ENCODE measurements at places on chromosomes 5 and 9.

DNA sequence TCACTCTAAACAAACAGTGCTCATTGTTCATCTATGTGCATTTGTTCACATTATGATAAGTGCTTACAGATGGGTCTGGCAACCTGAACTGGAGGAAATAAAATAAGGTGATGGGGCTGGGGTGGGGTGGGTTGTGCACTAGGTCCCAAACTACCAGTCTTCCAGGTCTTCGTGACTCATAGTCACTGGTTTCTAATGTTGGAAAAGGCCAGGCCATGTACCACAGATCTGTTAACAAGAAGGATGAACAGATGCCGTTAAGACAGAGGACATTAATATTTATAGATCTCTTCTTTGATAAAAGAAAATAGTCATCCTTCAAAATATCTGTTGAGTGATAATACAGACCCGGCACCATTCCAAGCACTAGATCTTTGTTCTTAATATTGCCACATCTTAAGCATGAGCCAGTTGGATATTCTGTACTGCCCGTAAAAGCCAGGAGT, 71.4 kb upstream of the STARD4 start:
- no peak for DNase-seq

GRCh38 chr5:73630765-73631164, 4.8 kb downstream of the ARHGEF28 start:
- DNase-seq: no peak

- no peak for DNase-seq
These were observed 38.7 kb upstream of the NEK6 start for GRCh38 chr9:124218987-124219461.

DNA sequence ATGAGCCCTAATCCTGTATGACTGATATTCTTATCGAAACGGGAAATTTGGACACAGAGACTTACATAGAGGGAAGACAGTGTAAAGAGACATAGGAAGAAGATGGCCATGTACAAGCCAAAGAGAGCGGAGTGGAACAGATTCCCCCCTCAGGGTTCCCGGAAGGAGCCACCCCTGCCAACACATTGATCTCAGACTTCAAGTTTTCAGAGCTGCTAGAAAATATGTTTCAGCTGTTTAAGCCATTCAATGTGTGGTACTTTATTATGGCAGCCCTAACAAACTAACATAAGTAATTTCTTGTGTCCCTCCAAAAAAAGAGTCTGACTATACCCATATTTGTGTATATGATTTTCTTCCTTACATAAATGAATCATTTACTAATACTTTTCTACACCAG, 128.0 kb upstream of the STC2 start:
- DNase-seq: no peak

DNA sequence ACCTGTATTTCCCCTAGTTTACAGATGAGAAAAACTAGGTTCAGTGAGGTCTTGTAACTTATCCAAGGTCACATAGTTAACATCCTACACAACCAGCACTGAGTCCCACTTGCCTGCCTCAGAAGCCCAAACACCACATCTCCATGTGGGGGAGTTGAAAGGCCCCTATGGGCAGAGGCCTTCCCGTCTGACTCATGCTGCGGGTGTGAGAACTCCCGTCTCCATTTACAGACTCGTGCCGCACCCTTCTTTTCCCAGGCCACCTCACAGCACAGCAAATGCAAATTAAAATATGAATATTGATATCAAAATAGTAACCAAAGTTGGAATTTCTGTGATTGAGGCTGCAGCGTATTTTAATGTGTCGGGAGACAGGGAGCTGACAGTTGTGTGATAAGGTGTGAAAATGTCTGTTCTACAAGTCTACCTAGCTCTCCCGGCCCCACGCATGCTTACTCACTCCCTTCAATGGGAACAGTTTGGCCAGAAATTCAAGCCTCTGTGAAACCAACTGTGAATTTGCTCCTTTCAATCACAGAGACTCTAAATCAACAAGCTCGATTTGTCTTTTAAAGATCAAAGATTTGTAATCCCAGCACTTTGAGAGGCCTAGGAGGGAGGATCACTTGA, 90.1 kb downstream of the CRB2 start:
- DNase-seq: no peak

DNA sequence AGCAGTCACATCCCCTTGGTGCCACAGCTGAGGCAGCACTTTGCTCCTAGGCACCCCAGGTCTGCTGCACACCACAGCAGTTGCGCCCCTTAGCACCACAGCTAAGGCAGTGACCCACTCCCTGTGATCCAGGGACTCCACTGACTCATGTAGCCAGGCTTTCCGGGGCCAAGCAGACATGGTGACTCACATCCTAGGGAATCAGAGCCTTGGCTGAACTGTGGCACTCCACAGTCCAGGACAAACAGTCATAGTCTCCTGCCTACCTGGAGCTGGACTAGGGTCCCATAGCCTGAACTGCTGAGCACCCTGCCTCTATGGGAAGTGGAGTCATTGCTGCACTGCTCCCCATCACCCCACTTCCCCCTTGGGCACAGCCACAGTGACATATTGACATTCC, 338.7 kb downstream of the NPR3 start:
- no peak for DNase-seq

DNA sequence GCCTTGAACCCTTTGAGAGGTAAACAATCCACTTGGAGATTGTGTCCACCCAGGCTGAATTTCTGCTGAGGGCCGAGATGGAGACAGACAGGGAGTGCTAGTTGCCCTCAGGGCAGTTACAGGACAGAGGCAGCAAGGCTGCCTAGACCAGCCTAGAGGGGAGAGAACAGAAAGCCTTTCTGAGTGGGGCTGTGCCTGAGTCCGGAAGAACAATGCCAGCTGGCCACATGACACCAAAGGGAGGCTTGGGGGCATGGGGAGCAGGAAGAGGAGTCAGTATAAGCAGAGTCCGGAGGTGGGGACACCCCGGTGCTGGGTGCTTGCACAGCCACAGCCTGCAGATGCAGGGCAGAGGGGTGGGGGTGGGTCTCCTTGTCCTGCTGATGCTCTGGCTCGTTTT, 145.7 kb downstream of the CFAP90 start:
- DNase-seq: no peak

DNA sequence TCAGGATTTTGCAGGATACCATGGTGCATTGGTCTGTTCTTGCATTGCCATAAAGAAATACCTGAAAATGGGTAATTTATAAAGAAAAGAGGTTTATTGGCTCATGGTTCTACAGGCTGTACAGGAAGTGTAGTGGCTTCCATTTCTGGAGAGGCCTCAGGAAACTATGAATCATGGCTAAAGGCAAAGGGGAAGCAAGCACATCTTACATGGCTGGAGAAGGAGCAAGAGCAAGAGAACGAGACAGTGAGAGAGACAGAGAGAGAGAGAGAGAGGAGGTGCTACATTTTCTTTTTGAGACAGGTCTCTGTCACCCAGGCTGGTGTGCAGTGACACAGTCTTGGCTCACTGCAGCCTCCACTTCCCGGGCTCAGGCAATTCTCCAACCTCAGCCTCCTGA, 43.9 kb downstream of the P4HA2 start:
- DNase-seq: no peak

GRCh38 chr9:131809941-131810344, 70.1 kb upstream of the RAPGEF1 start:
- peak; percentile 5 for DNase-seq

DNA sequence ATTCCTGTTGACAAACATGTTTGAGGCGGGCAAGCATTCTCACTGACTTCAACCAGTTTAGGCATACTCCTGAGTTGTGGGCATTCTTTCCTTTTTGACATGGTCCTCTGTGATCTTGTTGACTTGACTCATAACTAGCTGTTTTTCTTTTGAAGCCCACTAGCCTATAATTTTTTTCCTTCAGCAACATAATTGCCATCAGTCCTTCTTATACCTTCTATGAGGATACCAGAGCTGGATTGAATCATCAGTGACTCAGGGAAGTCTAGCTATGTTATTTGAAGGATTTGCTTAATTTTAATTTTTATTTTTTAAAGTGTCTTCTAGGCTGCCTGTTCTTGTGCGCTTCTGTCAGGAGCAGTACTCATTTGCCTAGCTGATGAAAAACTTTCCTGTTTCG, 259.5 kb downstream of the NR3C1 start:
- no peak for DNase-seq

GRCh38 chr5:39906146-39906545, 481.4 kb upstream of the DAB2 start:
- no peak for DNase-seq

- DNase-seq: no peak
These were observed 84.7 kb downstream of the IQGAP2 start for GRCh38 chr5:76487821-76488220.

DNA sequence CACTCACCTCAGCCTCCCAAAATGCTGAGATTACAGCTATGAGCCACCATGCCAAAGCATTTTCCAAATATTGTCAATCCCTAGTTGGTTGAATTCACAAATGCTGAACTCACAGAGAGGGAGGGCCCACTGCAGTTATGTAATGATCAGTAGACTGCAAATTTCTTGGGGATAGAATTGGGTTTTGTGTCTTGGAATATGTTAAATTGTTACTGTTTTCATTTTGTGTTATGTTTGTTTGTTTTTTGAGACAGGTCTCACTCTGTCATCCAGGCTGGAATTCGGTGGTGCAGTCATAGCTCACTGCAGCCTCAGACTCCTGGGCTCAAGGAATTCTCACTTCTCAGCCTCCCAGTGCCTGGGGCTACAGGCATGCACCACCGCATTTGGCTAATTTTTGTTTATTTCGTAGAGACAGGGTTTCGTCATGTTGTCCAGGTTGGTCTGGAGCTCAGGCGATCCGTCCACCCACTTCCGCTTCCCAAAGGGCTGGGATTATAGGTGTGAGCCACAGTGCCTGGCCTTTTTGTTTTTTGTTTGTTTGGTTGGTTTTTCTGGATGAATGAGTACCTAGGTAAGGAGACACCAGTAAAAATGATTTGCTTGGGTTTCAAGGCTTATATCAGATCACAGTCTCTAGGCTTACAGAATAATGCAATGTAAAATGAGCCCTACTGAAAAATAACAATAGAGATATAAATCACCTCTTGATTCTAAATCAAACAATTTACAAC, 31.5 kb upstream of the LMNB1 start:
- DNase-seq: peak; percentile 20

- DNase-seq: no peak
These were observed 12.4 kb downstream of the PCDH12 start for GRCh38 chr5:141945511-141946051.

DNA sequence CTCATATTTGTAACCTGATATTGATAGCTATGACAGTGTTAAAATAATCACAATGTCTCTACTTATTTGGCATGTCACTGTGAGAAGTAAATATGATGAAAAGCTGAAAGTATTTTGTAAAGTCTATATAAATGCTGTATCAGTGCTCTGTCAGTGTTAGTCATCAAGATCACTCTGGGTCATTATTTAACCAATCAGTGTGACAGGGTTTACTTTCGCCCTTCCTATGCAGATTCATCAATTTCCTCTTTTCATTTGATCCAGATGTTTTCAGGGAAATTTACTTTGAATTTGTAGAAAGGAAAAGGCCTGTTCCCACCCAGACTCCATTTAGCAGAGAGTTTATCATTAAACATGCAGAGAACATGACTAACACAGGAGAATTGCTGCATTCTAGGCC, 9.9 kb upstream of the PCSK5 start:
- no peak for DNase-seq

- peak; percentile 56 for DNase-seq
These were observed 13.2 kb downstream of the MACIR start for GRCh38 chr5:103271570-103272289.

DNA sequence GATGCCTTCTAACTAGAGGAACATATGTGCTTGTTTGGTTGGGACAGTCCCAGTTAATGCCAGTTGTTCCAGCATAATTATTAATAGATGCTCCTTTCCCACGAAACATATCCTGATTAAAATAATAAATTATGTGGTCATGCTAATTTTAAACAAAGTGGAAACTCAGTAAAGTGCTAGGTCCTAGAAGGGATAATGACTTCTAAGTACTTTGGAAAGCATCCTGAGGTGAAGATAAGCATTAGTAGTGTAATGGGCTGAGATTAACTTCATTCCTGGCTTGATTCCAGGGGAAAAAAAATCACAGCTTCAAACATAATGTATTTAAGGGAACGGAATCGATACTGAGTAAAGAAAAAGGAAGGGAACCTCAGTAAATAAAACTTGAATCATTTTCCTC, 213.7 kb upstream of the SNX2 start:
- DNase-seq: no peak

GRCh38 chr9:125759764-125760129, 12.6 kb downstream of the PBX3 start:
- peak; percentile 35 for DNase-seq

- DNase-seq: peak; percentile 6
These were observed 176.9 kb upstream of the WWC1 start for GRCh38 chr5:168114444-168115017.

- DNase-seq: no peak
These were observed 37.8 kb upstream of the ATP6V1G1 start for GRCh38 chr9:114549697-114550330.

- no peak for DNase-seq
These were observed 42.7 kb downstream of the CAMK2A start for GRCh38 chr5:150246835-150247234.

DNA sequence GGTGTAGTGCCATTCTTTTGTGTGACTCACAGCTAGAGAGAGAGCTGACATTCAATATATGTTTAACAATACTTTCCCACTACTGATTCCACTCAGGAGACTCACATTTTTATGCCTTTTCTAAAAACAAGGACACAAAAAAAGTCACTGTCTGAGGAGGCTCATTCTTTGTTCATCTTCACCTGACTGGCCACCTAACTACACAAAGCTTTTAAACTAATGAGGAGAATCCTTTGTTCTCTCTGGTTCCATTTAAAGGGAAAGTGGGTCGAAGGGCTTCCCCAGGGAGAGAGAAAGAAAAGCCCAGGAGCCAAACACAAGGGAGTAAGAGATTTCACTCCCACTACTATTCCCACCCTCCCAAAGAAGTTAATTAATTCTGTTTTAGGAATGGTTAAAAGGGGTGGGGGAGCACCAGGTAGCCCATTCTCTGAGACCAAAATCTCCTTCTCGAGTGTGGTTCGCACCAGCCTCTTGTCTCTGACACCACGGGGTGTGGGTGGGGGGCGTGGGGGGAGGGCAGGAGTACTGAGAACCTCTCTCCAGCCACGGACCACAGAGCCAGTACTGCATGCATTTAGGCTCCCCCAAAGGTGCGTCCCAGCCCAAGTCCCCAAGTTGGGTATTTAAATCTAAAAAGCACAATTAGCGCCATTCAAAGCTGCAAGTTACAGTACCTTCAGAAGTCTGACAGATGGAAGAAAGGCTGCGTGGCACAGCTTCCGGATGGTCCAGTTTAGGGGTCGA, 747 bp downstream of the TRPM3 start:
- DNase-seq: no peak

DNA sequence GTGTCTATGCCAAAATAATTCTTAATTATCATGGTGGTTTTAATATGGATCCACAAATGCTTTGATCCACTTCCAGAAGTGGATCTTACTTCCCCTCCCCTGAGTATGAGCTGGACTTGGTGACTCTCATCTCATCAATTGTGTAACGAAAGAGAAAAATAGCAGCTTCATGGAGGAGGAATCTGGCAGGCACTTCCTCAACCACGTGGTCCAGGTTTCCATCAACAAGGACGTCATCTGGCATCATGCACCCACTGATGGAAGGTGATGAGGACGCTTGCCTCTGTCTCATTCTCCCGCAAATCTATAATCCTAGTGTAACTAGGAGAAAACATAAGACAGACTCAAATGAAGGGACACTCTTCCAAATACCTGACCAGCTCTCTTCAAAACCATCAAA, 54.6 kb upstream of the S1PR3 start:
- DNase-seq: no peak

Data from NCI-H1105 treated with DMSO at 0.1 percent for 48 hours (cell line).